ENCODE measurements at places on chromosomes 1 and 21. TPM values are rescaled to one million over a fixed set of nuclear protein-coding genes. Genes with fewer than 3 reads are reported as not detected.

Gene FAM163A
- total RNA-seq, result not detected

Gene TLCD4
- 2.6 TPM for total RNA-seq

Gene SLAMF9
- total RNA-seq, result not detected

Gene FCRL5
- total RNA-seq, result not detected

Gene CD34
- total RNA-seq, result 13.9 TPM

Gene ATAD3C
- total RNA-seq, result not detected

Gene MROH9
- total RNA-seq, result not detected

Gene BARHL2
- not detected for total RNA-seq

Gene NBPF4
- total RNA-seq, result not detected

Gene NUDC
- 35.6 TPM for total RNA-seq

Gene TMIGD3
- 7.6 TPM for total RNA-seq

Gene WNT4
- 0.87 TPM for total RNA-seq

Gene PLEKHA6
- 39.1 TPM for total RNA-seq

Gene UTP11
- total RNA-seq, result 4.7 TPM

Gene MIXL1
- not detected for total RNA-seq

Gene CFHR4
- total RNA-seq, result not detected

Gene VAV3
- 6.4 TPM for total RNA-seq

Gene CFHR3
- total RNA-seq, result not detected

Gene SH2D1B
- not detected for total RNA-seq

Gene GJB5
- total RNA-seq, result 0.37 TPM

Gene FCRL1
- total RNA-seq, result not detected

Gene FNBP1L
- 73.5 TPM for total RNA-seq

Gene ASCL5
- total RNA-seq, result 0.18 TPM

Gene PLPPR4
- not detected for total RNA-seq

Gene TUFT1
- 1.2 TPM for total RNA-seq

Gene SERBP1
- total RNA-seq, result 232 TPM

Gene GUCA2A
- not detected for total RNA-seq

Gene KRTAP8-1
- not detected for total RNA-seq

Gene ADGRL4
- 25.9 TPM for total RNA-seq

Gene SLC9C2
- total RNA-seq, result not detected

Gene PIK3R3
- 15.2 TPM for total RNA-seq

Gene TAS1R3
- 0.37 TPM for total RNA-seq

Gene TDRD5
- not detected for total RNA-seq

Gene HES3
- total RNA-seq, result not detected

Gene CFAP141
- not detected for total RNA-seq

Gene C1orf115
- total RNA-seq, result 9.3 TPM

Gene CHAF1B
- total RNA-seq, result 0.58 TPM

Gene CAMTA1
- total RNA-seq, result 213 TPM

Gene SIK1
- 54.8 TPM for total RNA-seq

Gene ZNF436
- total RNA-seq, result 17.1 TPM

Gene FAM72D
- total RNA-seq, result not detected

Gene TIE1
- total RNA-seq, result 13.8 TPM

Gene RAB25
- total RNA-seq, result 45.5 TPM

Gene LAMTOR5
- total RNA-seq, result not detected

Gene B3GALT5
- not detected for total RNA-seq

Gene TESK2
- 5.2 TPM for total RNA-seq

Gene S100A5
- total RNA-seq, result not detected

Gene GNG4
- 1.5 TPM for total RNA-seq

Gene PCNX2
- total RNA-seq, result 10.4 TPM

Gene COL9A2
- total RNA-seq, result 30.3 TPM

Gene PRDM16
- 0.29 TPM for total RNA-seq

Gene SGIP1
- 27.5 TPM for total RNA-seq

Gene OLFML3
- 2.9 TPM for total RNA-seq

Gene TPM3
- total RNA-seq, result 293 TPM

Gene PTPN22
- total RNA-seq, result 3.9 TPM

Gene CR1L
- not detected for total RNA-seq

All from stomach (tissue), 19 donors.